ENCODE measurements at places on chromosomes 11 and 22.

GRCh38 chr11:32390712-32391111 lies 44.6 kb downstream of the WT1 start:
- DNase-seq: no peak

DNA sequence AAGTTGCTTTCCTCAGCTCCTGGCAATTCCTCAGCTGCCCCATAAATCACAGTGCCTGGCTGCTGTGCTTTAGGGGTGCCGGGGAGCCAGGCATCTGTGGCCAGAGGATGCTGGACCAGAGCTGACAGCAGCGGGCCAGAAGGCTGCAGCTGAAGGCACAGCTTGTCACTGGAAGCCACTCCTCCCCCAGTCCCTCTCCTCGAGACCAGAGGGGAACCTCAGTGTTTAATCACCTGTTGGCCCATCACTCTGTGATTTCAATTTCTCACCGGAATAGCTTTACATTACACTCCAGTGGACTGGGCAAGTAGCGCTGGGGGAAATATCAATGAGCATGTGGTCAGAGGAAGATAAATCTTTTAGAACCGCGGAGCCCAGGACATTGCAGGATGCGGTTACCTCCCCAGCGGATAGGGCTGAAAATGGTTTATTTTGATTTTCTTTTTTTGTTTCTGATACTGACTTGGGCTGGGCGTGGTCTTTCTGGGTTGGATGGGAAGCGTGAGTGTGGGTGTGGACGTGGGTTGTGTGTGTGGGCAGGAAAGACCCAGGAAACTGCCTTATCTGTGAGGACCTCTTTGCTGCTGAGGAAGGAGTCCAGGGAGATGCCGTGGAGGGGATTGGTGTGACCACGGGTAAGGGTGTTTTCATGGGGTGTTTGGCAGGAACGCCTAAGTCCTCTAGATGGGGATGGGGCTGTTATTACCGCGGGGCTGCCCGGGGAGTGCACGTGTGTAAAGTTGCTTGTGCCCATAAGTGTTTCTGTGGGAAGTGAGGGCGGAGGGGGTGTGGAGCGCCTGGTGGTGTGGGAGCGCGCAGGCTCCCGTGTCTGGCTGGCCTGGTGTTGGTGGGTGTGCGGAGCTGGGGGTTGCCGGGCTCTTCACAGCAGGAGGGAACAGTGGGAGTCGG lies 4.0 kb downstream of the DAGLA start:
- DNase-seq: peak; percentile 60

GRCh38 chr11:119476666-119477331 lies 53.8 kb upstream of the THY1 start:
- no peak for DNase-seq

DNA sequence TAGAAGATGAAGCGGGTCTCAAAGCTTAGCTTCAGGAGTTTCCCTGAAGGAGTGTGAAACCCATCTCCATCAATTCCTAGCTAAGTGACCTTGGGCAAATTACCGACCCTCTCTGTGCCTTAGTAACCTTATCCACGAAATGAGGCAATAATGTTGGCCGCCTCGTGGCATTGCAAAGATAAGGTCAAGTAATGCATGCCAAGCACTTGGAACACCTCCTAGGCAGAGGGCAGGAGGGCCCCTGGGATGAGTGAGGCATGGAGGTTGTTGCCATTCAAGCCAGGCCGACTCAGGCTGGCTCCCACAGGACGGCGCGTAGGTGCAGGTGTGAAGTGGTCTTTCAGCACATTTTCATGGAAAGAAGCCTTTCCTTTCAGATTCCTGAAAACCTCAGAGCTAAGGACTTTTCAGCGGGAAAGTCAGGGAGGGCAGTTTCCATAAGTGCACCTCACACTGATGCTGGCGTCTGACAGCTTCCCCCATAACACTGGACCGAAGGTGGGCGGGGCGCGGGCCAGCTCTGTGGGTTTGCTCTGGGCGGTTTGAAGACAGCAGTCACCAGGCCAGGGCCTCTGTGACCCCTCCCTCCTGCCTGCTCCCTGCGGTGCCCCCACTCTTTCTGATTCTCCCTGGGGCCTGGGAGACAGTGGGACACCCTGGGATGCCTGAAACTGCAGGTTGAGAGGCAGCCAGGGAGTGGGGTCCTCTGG lies 25.2 kb downstream of the RPS6KA4 start:
- no peak for DNase-seq

GRCh38 chr11:15901054-15901453 lies 455.3 kb downstream of the SOX6 start:
- DNase-seq: no peak

GRCh38 chr11:70498976-70499801 lies 100.9 kb downstream of the CTTN start:
- DNase-seq: no peak

- DNase-seq: no peak
Observed at GRCh38 chr22:45210991-45211390, 29.7 kb downstream of the KIAA0930 start.

GRCh38 chr22:33209930-33210784 lies 152.0 kb upstream of the SYN3 start:
- peak; percentile 36 for DNase-seq

DNA sequence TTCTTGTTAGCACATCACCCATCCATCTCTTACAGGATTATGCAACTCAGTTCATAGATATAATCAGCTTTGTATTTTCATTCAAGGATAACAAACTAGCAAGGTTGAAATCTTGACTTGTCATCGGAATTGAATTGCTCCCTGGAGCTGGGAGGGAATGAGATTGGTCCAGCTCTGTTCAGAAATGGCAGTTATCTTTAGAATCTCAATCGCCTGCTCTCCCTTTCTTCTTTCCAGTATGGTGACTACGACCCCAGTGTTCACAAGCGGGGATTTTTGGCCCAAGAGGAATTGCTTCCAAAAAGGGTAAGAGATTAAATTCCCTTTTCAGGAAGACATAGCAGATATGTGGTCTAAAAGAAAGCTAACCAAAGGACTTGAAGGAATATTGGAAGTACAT lies 51.0 kb downstream of the NF2 start:
- DNase-seq: no peak

DNA sequence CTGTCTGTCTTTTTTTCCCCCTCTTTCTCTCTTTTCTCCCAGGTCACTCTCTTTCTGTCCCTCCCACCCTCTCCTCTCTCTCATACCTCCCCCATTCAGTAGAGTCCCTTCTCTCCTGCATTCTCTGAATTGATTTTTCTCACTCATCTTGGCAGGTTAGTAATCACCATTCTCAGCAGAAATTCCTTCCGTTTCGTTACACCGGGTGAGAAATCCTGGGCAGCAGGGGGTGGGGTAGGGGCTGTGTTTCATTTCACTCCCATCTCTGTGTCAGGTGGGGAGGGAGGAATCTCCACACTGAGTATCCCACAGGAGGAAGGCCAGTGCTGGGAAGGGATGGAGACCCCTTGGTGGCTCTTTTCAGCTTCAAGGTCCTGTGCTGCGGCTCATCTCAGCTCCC lies 253.5 kb downstream of the MIAT start:
- no peak for DNase-seq

DNA sequence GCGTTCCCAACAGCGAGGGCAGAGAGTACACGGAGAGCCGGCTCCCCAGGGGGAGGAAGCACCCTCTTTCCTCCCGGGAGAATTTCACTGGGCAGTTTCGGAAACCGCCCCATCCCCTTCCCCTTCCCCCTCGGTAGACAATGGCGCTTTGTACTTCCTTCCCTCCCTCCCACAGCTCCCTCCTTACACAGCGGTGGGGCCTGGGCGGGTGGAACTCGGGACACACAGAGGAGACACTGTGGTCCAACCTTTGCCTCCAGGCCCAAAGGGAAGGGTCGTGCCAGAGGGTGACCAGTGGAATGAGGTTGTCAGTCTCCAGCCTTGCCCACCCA lies 4.3 kb downstream of the SMTN start:
- DNase-seq: no peak

DNA sequence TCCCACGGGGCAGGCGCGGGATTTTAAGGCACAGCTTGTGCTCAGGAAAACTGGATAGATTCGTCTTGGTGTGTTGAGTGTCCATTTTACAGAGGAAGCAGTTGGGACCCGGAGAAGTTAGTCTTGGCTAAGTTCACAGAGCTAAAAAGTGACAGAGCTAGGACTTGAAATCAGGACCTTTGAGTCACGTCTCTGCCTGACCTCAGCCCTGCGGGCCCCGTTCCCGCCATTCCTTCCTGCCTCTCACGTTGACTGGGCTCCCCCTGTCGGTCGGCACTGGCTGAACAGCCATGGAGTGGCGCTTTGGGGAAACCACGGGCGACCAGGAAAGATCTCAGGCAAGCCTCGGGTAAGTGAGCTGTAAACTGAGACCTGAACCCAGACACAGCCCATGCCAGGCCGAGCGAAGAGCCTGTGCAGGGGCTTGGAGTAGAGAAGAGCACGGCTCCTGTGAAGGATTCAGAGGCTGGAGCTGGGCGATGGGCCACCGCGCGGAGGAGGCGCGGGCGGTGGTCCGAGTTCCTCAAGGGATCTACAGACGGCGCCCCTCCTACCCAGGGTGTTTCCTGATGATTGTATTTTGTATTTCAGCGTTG lies 54.1 kb downstream of the WNT11 start:
- peak; percentile 91 for DNase-seq

DNA sequence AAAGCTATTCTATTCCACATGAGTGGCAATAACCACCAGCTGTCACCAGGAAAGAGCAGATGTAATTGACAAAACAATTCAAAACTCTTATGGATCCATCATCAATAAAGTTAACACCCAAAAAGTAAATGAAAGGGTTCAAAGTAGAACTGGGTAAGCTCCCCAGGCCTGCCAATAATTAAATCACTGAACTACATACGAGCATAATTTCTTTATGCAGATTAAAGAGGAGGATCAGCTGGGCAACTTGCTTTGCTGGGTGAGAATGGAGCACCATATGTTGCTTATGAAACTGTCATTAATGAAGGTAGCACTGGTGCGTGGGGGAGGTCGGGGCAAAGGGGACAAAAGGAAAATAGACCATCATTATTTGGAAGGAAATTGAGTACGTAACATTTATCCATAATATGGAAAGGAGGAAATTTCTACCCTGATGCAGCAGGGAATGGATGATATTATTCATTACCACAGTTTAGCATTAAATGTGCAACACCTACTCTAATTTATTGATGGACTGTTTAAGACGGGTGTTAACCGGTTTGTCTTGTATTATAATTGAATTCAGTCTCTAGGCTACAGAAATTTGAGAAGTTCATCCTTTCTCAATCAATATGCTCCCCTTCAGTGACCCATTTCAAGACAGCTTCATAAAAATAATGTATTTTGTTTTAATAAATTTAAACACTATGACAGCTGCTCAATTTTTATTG lies 315.9 kb downstream of the CADM1 start:
- DNase-seq: no peak

DNA sequence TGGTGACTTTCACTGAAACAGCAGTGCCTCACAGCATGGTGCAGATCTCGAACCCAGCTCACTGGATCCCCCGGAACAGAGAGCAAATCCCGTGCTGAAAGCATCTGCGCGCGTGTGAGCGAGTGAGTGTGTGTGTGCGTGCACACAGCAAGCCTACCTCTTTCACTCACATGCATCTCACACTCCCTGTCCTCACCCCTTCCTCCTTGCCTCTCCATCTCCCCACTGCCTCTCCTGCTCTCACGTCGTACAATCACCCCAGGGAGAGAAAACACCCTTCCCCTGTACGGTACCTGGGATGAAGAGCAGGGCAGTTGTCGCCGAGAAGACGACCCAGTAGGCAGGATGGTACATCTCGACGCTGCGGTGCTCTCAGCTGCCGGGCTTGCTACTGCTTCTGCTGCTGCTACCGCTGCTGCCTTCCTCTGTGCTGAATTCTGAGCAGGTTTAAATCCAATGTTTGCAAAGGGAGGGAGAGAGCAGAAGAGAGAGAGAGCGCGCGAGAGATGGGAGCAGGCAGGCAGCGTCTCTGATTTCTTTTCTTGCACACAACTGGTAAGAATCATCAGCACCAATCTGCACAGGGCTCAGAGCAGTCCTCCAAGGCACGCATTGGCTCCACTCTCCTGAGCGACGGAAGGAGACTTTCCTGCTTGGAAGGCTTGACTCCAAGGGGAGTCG lies at the start of gene OPCML:
OPCML (minus strand) TSS at position 531 of the 681 bp plus-strand sequence.
- DNase-seq: no peak

GRCh38 chr11:79510960-79511359 lies 70.1 kb upstream of the TENM4 start:
- DNase-seq: no peak

- no peak for DNase-seq
Observed at GRCh38 chr11:43712676-43713075, 32.1 kb downstream of the HSD17B12 start.

DNA sequence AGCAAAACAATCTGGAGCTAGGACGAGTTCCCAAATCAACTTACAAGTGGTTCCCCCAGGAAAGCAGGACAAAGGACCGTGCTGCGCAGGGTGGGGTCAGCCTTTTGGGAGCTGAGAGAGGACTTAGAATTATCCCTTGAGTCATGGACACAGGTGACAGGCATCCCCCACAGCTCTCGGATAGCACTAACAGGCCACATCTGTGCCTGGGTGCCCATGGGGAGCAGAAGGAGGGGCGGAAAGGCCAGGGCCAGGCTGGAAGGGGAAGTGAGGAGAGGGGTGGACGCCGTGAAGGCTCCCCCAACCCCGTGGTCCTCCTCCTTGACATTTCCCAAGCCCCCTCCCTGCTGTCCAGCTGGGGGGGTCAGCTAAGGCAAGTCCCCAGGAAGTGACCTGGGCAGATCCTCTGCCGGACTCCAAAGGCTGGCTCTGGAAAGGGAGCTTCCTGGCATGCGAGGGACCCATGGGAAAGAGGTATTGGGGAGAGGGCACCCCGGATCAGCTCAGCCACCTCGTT lies 31.6 kb upstream of the A4GALT start:
- DNase-seq: peak; percentile 50

DNA sequence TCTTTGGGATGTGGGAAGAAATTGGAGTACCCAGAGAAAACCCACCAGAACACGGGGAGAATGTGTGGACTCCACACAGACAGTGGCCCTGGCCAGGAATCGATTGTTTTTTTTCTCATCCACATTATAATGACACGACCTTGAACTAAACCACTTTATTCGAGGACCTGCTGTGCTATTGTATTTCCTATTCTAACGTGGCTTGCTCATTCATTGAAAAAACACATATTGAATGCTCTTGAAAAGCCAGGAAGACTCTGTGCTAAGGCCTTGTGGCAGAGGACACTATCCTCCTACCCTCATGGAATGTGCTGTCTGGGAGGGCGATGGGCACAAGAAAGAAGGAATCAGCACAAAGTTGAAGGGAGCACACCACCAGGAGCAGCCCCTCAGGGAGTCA lies 9.1 kb upstream of the SREBF2 start:
- DNase-seq: no peak

DNA sequence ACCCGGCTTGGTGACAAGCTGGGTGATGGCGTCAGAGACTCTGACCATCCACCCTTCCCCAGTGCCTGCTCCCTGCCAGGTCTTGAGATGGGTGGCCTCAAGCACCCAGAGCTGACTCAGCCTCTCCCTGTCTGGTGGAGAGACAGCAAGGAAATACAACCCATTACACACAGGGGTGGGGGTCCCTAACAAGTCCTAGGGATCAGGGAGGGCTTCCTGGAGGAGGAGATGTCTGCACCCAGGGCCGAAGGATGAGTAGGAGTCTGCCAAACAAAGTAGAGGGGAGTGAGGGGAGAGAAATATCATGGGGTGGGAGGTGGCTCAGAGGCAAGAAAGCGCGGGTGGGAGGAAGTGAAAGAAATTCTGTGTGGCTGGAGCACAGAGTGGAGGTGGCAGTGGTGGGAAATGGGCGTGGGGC lies 6.8 kb downstream of the MAFF start:
- DNase-seq: no peak

Data from glutamatergic neuron (in vitro differentiated cells).